CD8-positive, alpha-beta T cell (primary cell): ENCODE measurements at places on chromosomes 7 and 10. TPM values are rescaled to one million over a fixed set of nuclear protein-coding genes. Genes with fewer than 3 reads are reported as not detected.

- DNase-seq = no peak
These were observed 25.5 kb upstream of the RGS10 start for GRCh38 chr10:119567978-119568377.

DNA sequence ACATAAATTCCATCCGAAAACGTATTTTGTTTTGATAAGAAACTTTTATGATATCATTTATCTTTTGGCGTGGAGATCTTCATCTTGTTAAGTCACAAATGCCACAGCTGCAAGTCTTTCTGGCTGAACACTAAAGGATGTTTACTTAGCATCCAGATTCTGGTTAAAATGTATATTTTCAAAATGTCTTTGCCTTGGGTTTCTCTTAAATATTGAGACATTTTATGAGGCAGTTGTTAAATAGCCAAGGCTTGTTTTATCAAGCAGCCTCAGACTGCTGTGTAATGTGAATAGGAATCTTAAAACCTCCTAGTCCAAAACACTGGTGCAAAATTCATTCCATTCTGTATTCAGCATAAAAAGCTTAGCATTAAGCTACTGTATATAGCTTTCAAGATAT is 136.3 kb upstream of the FZD1 start:
- DNase-seq = no peak

DNA sequence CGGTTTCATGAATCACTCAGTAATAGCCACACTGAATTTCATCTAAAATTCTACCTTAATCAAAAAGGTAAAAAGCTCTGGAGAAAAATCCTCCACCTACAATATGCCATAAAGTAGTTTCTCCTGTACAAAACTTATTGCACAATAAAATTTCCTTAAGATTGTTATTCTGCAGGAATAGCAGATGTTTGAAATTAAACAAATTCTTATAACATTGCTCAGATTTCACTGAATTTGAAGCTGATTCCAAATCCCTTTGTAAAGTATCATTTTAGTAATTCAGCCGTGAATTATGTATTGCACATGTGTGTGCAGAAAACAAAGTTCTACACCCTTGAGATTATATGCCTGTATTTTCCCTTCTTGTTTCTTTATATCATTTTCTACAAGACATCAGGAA is 123.8 kb downstream of the AMPH start:
- DNase-seq = no peak

DNA sequence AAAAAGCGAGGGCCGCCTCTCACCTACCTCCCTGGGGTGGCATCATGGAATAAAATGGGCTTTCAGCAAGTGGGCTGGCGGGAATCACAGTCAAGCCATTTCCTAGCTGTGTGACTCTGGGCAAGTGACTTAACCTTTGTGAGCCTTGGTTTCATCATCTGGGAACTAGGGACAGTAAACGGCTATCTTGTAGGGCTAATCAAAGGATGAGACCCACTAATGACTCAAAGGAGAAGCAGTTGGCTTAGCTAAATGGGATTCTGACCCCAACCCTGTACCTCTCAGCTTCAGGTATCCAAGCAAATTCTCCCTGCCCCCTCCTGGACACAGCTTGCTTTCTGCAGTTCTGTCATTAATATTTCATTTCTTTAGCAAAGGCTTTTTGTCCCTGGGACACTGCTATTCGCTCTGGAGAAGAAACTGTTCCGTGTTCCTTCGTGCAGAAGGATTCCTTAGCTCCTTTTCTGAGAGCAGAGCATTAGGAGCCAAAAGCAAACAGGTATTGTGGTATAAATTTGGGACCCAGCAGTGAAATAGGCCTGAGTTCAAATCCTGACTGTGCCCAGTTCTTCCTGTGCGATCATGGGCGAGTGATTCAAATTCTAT is 25.9 kb downstream of the TRIM8 start:
- no peak for DNase-seq

- DNase-seq = no peak
These were observed 80.9 kb downstream of the LRRC17 start for GRCh38 chr7:102993718-102994029.

- no peak for DNase-seq
These were observed 25.2 kb downstream of the PALD1 start for GRCh38 chr10:70503776-70504175.

- DNase-seq = no peak
These were observed 25.0 kb upstream of the SRGN start for GRCh38 chr10:69062901-69063300.

- no peak for DNase-seq
These were observed 64.3 kb upstream of the ZNF438 start for GRCh38 chr10:31095677-31096560.

- no peak for DNase-seq
These were observed 251.1 kb downstream of the IPMK start for GRCh38 chr10:58016614-58017013.

DNA sequence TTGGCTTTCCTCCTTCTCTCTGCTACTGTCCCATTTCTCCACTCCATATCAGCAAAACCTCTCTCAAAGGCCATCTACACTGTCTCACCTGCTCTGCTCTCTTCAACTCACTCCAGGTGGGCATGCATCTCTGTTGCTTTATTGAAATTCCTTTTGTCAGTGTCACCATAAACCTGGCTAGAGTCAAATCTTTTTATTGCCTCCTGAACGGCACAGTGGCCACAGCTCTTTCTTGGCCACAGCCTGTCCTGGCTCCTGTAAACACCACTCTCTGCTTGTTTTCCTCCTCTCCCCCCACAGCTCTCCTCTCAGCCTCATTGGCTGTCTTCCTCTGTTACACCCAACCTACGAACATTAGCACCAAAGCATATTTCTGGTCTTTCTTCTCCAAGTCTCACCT is 31.1 kb upstream of the TMEM273 start:
- no peak for DNase-seq

GRCh38 chr7:41013117-41013516 is 689.8 kb downstream of the INHBA start:
- DNase-seq = no peak

DNA sequence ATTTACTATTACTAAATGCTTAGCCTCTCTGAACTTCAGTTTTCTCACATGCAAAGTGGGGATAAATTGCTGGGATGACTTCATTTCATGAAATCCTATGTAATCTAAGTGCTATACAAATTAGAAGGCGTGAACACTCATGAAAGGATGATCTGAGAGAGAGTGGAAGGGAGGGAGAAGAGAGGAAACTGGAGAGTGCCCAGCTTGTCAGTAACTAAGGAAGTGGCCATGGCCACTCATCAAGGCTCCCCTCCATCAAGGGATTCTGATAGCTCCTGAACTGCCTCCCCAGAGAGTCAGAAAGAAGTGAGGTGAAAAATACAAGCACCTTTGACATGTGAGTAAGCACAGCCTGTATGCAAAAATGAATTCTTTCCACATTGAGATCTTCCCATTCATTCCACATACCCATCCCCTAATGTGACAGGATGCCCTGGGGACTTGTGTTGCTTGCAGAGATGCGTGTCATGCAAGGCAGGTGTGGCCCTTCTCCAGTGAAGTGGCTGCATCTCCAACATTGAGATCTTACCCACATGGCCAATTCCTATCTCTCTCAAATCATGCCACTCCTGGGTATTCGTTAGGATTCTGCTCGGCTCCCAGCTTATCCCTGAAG is 76.5 kb upstream of the ITPRID1 start:
- DNase-seq = no peak

- no peak for DNase-seq
These were observed 308.9 kb upstream of the KCND2 start for GRCh38 chr7:119964065-119964464.

DNA sequence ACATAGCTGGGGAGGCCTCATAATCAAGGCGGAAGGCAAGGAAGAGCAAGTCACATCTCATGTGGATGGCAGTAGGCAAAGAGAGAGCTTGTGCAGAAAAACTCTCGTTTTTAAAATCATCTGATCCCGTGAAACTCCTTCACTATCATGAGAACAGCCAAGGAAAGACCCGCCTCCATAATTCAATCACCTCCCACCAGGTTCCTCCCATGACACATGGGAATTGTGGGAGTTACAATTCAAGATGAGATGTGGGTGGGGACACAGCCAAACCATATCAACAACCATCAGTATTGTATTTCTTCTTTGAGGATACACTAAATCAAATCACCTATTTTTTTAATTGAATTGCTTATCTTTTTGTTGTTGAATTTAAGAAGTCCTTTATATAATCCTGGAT is 16.7 kb downstream of the POT1 start:
- no peak for DNase-seq

GRCh38 chr7:80661729-80662128 is 23.3 kb downstream of the CD36 start:
- DNase-seq = no peak

DNA sequence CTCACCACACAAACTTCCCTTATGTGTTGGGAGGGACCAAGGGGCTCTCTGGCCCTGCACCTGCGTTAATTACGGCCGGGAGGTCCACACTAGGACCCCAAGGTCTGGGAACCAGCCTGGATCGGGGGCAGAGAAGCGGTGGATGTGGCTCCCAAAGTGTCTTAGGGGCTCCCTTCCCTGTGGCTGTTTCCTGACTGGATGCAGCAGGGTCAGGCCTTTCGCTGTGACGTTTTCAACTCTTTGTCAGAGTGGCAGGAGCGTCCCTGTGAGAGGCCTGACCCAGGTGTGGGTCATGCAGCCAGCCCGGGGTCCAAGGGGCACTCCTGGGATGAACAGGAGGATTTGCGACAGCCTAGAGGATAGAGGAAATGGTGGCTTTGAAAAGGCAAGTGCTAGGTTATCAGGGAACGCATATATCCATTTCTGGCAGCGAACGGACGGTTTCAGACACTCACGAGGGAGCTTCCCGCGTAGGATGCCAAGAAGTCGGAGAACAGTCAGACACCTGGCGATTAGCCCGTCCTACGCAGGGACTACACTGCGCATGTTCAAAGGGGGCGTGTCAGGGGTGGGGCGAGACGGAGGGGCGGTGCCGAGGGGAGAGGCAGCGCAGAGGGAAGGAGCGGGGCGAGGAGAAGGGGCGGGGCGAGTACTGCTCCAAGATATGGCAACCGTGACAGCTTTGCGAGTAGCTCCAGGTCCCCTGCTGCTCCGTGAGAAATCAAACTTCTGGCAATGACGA is 46.2 kb upstream of the ZNF716 start:
- no peak for DNase-seq

- no peak for DNase-seq
These were observed 81.4 kb upstream of the ATP6V0A4 start for GRCh38 chr7:138879356-138879755.

- DNase-seq = no peak
These were observed 116.0 kb downstream of the LHPP start for GRCh38 chr10:124577651-124578050.

- DNase-seq = no peak
These were observed 66.3 kb upstream of the LRGUK start for GRCh38 chr7:134060874-134061273.

- DNase-seq = no peak
These were observed 6.3 kb downstream of the SMURF1 start for GRCh38 chr7:99137411-99138180.

DNA sequence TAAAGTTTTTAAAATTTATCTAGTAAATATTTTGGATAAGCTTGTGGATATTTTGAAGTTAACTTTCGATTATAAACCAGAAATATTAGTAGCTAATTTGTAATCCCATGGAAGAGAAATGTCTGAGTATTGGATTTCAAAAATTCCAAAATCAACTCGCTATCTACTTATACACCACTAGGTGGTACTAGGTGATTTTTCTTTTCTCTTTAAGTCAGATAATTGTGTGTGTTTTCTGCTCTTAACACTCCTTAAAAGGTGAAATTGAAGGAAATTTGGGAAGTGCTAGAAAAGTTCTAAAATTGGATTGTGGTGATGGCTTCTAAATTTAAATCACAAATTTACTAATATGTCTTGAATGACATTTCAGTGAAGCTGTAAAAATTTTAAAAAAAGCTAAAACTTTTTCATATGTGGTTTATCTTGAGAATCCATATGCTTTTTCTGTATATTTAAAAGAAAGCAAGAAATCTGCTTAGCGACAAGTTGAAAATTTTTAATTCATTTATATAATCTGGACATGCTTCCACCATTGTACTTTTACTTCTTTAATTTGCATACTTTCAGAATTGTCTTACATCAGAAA is 90.2 kb downstream of the IPMK start:
- DNase-seq = no peak

- no peak for DNase-seq
These were observed 539.2 kb downstream of the HTR7 start for GRCh38 chr10:90318659-90319058.

- no peak for DNase-seq
These were observed 45.5 kb upstream of the GPR26 start for GRCh38 chr10:123620621-123621020.

- peak; percentile 53 for DNase-seq
These were observed 19.0 kb upstream of the DMBT1 start for GRCh38 chr10:122541541-122542002.

DNA sequence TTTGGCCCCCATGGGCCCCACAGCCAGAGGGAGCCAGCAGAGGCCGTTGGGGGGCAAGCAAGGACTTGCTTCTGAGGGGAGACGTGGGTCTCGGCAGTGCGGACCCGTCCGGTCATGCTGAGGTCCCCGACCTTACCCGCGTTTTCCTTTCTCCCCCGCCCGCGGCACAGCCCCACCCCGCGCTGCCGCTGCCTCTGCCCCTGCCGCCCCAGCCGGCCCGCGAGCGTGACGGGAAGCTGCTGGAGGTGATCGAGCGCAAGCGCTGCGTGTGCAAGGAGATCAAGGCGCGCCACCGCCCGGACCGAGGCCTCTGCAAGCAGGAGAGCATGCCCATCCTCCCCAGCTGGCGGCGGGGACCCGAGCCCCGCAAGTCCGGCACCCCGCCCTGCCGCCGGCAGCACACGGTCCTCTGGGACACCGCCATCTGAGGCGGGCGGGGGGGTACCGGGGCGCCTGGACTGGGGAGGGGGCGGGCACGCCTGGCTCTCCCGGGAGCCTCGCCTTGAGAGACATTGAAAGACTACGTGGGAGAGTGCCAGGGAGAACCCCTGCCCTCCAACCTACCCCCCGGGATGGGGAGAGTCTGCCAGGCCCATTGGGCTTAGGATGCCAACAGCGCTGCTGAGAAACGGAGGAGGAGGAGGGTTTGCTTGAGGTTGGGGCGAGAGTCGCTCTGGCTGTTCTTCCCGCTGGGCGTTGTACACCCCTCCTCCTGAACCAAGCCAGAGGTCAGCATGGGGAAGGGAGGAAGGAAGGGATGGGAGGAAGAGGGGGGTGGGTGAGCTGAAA is 9.9 kb downstream of the NYAP1 start:
- DNase-seq = peak; percentile 62

DNA sequence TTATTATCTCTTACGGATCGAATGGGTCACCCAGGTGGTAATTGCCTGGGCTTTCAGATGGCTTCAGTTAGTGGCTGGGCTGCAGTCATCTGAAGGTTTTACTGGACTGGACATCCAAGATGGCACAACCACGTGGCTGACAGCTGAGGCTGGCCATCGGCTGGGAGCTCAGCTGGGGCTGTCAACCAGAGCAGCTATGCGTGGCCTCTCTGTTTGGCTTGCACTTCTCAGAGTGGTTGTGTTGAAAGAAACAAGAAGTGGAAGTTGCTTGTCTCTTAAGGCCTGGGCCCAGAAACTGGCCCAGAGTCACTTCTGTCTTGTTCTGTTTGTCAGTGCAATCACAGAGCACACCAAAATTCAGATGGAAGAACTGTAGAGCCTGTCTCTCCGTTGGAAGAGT is 5.7 kb upstream of the GDI2 start:
- DNase-seq = no peak

Gene LIPK
- total RNA-seq = not detected

Gene ADAM8
- total RNA-seq = 67.3 TPM

Gene CCL24
- total RNA-seq = not detected

Gene SPDYE2B
- not detected for total RNA-seq

Gene C10orf53
- not detected for total RNA-seq

Gene LIPJ
- not detected for total RNA-seq

Gene MYO1G
- total RNA-seq = 142 TPM

Gene OR2AE1
- not detected for total RNA-seq

Gene SPDYE8
- total RNA-seq = not detected

Gene CREB5
- not detected for total RNA-seq

Gene UNCX
- total RNA-seq = not detected

Gene OR2A5
- total RNA-seq = not detected
